ENCODE measurements at places on chromosomes 2 and 18.

DNA sequence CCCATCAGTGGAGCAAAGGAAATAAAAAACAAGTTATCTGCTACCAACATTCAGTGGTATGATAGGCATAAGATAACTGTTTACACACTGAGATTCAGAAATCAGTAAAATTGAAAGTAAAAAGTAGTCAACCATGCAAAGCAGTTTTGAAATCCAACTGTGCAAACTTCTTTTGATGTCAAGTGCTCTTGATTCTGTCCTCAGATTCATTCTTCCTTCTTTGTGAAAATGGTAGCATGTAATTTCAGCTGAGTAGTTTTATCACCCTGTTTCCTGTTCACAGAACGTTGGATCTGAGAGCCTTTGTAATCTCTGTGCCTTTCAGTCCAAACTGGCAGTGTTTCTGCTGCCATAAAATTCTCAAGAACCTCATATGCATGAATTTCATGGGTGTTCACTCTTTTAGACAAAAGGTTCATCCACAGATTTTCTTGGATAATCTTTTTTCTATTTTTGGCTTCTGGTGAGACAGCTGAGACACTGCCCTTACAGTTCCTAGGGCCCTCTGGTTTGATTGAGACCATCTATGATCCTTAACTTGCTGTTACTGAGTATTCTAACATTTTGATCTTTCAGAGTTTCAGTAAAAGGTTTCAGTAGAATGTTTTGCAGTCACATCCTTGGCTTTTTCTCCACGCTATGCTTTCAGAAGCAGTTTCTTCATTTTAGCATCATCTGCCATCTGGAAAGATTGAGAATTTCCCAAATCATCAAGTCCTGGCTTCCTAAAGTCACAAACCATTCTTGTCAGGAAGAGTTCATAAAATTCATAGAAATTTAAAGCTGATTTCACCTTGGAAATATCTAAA is 272.3 kb upstream of the EPHA4 start:
- DNase-seq: no peak

GRCh38 chr18:10519999-10520935 is 5.6 kb upstream of the NAPG start:
- peak; percentile 87 for DNase-seq

DNA sequence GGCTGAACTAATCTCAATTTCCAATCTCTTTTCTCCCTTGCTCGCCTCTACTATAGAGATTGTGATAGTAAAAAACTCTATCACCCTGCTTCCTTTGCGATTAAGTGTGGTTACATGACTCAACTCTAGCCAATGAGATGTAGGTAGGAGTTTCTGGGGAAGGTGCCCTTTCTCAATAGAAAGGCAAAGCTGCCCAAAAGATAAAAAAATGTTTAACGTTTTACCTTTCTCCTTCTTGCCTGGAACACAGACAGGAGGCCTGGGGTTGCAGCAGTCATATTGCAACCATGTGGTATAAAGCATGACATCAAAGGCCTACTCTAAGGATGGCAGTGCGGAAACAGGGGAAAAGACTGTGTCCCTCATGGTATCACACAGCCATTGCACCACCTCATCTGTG is 31.5 kb downstream of the TMEM37 start:
- no peak for DNase-seq

GRCh38 chr2:175567435-175568061 is 386.0 kb upstream of the ATP5MC3 start:
- no peak for DNase-seq

GRCh38 chr18:76764291-76764901 is 58.0 kb upstream of the ZNF236 start:
- no peak for DNase-seq
